Sigmoid colon (tissue), 7 donors: ENCODE measurements at places on chromosomes 11 and 22.

DNA sequence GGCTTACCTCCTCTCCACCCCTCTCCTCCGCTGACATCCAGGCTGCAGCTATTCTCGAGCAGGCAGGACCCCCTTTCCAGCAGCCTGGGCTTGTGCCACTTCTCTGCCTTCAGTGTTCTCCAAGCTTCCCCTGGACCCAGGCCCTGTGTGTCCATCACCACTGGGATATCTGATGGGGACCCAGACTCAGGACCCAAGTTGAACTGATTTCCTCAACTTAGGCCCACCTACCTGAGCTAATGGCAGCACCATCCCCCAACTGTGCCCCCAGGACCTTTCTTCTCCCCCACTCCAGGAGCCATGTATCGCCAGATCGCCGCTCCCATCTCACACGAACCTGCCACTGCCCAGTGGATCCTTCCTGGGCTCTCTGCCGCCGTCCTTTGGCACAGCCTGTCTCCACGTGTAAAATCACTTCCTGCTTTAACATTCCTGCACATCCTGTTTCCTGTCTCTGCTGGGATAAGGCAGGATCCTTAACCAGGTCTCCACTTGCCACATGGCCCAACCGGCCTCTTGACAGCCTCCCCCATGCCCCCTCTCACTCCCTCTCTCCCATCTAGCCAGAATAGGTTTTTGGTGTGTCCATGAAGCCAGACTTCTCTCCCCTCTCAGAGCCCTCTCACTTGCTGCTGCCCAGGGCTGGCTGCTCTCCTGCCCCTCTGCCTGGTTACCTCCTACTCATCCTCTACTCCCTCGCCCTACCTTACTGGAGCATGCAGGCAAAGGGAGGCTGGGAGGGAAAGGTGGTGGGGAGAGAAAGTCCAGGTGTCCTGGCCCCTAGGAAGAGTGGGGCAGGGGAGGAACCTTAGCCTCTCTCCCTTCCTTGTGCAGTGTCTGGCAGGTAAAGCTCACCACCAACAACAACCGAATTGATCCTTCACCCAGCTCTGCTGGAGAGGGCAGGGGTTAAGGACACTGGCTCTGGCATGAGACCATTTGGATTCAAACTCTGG, 9.4 kb downstream of the SPATA19 start:
- no peak for DNase-seq

- peak; percentile 98 for DNase-seq
Measured at GRCh38 chr11:69008737-69009440, 4.2 kb downstream of the MRGPRF start.

GRCh38 chr11:65572356-65573051, at the start of gene FAM89B:
FAM89B (plus strand) TSS chr11:65572538; CDS start chr11:65572670, 132 bp downstream.
- DNase-seq, result peak; percentile 97

GRCh38 chr22:39746600-39747262, 146.8 kb downstream of the ENTHD1 start:
- DNase-seq, result no peak

DNA sequence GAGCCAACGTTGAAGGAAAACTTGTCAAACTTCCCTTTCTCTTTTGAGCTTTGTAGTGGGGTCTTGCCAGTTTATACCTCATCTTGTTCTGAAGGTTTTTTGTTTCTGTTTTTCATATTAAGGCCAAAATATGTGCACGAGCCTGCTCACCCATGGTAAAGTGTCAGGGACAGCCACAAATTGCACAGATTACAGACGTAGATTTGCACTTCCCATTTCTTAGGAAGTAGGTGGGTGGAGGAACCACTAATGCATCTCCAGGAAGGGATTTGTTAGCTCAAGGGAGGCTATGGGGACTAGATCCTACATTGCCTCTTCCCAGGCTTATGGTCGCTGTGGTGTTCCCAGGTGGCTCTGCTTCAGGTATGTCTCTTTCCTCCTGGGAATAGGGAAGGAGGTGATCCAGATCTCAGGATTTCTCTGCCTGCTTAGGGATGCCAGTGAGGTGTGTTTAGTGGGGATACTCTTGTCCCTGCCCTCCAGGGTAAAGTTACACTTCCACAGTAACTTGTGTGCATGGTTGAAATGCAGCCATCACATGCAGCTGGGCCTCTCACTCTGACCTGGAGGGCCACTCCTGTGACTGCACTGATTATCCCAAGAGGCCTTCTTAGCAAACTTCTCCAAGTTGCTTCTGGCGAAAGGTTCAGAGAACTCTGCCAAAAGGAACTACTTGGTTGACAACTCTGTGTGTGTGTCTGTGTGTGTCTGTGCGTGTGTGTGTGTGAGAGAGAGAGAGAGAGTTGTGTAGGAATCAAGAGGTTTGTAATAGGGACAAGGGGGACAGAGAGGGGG, 9.8 kb downstream of the PPFIBP2 start:
- no peak for DNase-seq

- DNase-seq, result no peak
Measured at GRCh38 chr11:95668131-95668530, 121.5 kb downstream of the FAM76B start.

GRCh38 chr22:23138584-23139435, 3.0 kb downstream of the RSPH14 start:
- DNase-seq, result no peak

GRCh38 chr22:21762712-21763581, 27.4 kb upstream of the YPEL1 start:
- no peak for DNase-seq

DNA sequence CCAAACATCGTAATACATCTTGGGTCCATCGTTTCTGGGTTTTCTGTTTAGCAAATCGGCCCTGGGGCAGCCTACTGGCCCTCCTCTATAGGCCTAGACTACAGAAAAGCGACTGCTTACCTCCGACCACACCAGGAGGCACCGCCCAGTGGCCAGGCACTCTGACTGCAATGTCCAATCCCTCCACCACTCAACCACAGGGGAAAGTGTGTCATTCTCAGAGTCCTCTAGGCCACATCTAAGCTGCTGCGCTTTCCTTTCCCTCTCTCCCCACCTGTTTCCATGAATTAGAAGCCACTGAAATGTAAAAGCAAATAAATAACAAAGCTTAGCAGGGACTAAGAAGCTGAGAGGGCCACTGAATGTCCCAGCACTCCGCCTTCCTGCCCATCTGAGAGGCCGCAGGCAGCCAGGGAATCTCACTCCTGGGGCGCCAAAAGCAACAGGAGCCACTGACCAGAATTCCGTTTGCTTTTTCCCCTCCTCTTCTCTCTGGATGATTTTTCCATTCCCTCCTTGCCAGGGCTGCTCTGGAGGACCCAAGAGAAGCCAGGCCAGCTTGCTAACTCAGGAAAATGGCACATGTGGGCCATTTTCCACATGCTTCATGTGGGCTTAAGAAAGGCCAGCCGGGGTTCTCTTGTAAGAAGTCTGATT, 50.1 kb upstream of the FLI1 start:
- no peak for DNase-seq

DNA sequence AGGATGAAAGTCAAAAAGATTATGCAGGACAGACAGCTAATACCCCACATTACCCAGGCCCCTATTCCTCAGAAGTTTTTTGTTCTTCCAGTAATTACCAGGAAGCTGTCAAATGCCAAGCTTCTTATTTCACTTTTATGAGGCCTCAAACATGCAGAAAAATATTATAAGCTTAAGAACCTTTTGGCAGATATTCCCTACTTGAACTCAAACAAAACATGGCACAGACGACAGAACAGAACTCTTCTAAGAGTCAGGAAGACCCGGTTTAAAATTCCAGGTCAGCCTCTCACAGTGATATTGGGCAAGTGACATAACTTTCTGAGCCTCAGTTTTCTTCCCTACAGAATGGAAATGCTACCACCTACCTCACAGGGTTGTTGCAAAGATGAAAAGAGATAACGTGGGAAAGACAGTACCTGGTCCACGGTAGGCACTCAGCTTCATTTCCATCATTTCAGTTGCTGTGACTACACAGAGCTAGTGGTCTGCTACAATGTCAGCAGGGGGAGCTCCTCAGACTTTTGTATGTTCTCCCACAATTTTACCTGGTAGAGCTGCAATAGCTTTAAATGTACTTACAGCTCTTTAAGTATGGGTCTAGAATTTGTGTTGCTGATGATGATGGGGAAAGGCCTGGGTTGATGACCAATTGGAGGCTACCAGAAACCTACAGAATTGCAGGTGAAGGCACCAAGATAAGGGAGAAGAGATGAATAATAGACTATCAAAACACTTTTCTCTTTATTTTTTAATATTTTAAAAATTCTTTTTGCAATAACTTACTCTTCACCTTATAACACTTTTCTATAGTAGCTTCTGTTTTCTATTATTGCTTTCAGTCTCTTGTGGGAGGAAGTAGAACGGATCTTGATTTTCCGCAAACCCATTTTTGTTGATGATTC, 98.3 kb upstream of the CHRM4 start:
- DNase-seq, result no peak

GRCh38 chr11:10405865-10406592, 49.0 kb upstream of the AMPD3 start:
- peak; percentile 88 for DNase-seq

GRCh38 chr11:125871391-125872137, 15.9 kb upstream of the HYLS1 start:
- DNase-seq, result no peak

- no peak for DNase-seq
Measured at GRCh38 chr11:21465920-21466319, 727.0 kb upstream of the ANO5 start.

DNA sequence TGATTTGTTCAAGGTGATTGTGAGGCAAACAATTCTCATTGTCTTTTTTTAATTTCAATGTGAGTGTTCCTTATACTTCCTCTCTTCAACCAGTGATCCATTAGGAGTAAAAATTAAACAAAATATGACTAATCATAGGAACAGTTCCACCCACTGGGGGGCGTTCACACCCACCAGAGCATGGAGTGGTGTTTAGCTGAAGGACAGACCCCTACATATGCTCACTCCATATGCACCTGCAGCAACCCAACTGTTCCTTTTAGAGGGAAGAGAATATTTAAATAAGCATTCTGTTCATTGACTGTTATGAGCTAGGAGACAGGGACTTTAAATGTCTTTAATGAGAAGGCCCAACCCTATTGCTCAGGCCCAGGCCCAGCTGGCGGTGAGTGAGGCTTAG, 78.7 kb upstream of the DRD2 start:
- no peak for DNase-seq

GRCh38 chr11:134509381-134510232, 97.6 kb upstream of the B3GAT1 start:
- no peak for DNase-seq

DNA sequence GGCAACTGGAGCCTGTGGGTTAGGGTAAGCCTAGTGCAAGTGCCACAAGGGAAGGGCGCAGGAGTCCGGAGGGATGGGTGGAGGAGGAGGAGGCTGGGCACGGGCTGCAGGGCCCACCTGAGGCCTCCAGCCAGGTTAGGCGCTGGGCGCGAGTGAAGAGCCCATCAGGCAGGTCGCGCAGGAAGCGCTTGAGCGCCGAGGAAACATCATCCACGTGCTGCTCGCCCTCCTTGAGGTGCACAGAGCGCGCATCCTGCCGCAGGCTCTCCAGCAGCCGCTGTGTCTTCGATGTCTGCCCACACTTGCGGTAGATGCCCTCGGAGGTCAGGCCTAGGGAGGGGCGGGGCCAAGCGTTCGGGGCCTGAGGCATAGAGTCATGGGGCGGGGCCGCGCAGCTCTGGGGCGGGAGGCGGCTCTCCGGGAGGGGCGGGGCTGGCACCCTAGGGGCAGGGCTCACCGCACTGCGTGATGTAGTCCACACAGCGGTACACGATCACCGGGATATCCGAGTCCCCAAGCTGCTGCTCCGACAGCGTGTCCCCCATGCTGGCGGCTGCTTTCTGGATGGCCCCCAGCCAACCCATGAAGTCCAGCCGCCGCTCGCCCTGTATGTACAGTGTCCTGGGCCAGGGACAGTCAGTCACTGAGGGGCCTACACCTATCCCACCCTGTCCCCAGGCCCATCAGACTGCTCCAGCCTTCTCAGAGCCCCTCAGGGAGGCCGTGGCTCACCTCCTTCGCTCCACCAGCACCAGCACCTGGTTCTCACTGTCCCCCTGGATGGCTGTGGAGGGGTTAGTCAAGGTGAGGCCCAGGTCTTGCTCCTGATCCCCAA, 22.9 kb upstream of the PDE2A start:
- DNase-seq, result peak; percentile 81

DNA sequence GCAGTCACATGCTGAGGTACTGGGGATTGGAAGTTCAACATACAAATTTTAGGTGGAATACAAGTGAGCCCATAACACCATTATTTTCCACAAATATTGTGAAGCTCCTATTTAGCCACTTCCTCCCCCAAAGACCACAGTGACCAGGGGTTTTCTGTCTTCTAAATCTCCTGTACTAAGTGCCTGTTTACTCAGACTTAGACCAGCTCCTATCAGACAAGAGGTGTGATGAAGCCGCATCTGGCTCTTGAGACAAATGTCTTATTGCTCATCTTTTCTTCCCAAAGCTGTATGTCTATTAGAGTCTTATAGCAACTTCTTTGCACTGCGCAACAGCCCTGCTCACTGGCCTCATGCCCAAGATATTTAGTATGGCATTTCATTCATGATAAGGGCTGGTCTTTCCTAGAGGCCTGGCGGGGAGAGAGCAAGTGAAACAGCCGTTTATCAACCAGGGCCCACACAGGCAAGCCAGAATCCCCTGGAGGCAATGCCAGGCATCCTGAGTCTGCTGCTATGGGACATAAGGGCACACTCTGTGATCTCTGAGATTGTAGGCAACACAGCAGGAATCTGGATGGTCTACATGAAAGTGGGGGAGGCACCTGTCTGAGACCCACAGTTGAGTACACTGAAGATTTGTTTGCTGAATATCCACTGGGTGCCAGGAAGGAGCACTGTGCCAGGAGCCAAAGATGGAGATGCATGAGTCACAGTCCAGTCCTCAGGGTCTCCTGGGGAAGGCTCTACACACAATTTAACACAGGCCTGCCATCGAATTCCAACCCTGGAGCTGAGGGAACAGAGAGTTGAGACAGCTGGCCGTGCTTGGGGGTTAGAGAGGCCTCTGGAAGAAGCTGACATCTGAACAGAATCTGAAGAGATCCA, 78.5 kb upstream of the NCAM1 start:
- no peak for DNase-seq

GRCh38 chr22:47192651-47193437, 430.4 kb downstream of the TBC1D22A start:
- DNase-seq, result peak; percentile 50

- peak; percentile 55 for DNase-seq
Measured at GRCh38 chr11:8317159-8317558, 53.5 kb upstream of the LMO1 start.

GRCh38 chr11:128804481-128804880, 62.6 kb downstream of the KCNJ1 start:
- DNase-seq, result no peak

DNA sequence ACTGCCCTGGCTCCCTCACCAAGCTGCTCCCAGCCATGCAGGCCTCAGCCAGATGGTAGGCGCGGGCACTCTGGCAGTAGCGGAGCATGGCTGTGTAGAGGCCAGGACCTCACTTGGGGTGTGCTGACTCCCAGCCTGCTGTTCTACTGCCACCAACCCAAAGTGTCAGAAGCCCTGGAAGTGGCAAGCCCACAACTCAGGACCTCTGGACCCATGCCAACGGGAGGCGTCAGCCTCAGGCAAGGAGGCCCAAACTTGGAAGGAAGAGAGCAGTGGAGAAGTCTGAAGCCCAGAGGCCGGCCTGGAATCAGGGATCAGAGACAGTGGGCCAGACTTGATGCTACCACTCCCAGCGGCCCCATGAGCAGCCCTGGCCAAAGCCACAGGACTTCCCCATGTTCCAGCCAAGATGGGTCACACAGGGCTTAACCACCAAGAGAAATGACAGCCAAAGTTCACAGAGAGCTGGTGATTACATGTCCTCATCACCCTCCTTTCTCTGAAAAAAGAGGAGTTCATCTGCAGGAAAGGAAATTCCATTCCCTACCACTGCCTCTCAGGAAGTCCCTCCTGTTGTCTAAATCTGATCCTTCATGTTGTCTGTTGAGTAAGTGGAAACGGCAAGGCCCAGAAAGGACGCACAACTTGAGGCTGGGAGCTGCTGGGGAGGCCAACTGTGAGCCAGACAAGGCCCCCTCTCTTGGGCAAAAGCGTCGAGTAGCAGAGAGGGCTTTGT, 4.4 kb downstream of the ARRB1 start:
- peak; percentile 82 for DNase-seq
